ENCODE measurements at places on chromosomes 11 and 22. TPM values are rescaled to one million over a fixed set of nuclear protein-coding genes. Genes with fewer than 3 reads are reported as not detected.
A peak's percentile ranks its signal among the peaks of the same experiment; 100 is the strongest.

DNA sequence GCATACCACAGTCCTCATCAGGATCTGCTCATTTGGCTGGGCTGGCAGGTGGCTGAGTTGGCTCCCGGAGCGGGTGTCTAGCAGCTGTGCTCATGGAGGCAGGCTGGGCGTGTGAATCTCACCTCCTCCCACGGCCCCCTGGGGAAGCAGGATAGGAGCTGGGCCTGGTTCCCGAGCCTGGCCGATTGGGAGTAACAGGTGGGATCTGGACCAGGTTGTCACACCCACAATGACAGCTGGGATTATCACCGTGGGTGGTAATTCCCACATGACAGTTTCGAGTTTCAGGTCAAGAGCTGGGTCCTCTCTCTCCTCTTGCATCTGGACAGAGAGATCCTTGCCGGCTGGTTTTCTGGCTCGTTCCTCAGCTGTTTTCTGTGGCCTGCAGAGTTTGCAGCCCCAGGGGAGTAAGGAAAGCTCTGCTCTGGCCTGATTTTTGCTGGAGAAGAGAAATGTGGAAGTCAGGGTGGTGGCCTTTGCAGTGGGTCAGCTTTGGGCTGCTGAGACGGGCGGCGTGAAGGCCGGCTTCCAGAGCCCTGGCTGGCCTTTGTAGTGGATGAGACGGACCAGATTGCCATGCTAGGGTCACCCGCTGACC, 57.0 kb downstream of the BCR start:
- no peak for DNase-seq

GRCh38 chr11:70075836-70076235, 2.3 kb upstream of the ANO1 start:
- no peak for DNase-seq

GRCh38 chr22:29383740-29384139, 4.6 kb downstream of the AP1B1 start:
- DNase-seq, result no peak

DNA sequence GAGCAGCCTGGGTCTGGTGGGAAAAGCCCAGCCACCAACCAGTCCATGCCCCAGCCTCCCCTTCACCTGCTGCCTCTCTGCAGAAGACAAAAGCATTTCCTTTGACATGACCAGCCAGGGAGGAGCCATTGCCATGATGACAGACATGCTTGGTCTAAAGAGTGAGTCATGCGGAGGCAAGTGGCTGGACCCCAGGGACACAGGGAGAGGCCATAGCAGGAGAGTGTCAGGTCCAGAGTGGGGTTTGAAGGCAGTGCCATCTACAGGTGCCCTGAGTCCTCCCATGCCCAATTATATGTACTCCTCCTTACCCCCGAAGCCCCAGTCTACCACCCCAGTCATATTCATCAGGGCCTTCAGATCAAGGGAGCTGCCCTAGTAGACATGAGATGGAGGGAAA, 67.4 kb downstream of the SCN3B start:
- DNase-seq, result no peak

DNA sequence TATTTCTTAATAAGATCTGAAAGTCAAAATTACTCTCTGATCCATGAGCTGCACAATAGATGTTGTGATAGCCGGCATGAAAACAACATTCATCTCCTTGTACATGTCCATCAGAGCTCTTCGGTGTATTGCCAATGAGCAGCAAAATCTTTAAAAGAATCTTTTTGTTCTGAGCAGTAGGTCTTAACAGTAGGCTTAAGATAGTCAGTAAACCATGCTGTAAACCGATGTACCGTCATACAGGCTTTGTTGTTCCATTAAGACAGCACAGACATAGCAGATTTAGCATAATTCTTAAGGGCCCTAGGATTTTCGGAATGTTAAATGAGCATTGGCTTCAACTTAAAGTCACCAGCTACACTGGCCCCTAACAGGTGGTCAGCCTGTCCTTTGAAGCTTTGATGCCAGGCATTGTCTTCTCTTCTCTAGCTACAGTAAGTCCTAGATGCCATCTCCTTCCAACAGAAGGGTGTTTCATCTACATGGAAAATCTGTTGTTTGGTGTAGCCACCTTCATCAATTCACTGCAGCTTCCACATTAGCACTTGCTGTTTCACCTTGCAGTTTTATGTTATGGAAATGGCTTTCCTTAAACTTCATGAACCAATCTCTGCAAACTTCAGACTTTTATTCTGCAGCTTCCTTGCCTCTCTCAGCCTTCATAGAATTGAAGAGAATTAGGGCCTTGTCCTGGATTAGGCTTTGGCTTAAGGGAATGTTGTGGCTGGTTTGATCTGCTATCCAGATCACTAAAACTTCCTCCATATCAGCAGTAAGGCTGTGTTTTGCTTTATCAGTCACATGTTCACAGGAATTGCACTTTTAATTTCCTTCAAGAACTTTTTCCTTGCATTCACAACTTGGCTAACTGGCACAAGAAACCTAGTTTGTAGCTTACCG, 28.4 kb downstream of the RRP8 start:
- DNase-seq, result peak; percentile 37

DNA sequence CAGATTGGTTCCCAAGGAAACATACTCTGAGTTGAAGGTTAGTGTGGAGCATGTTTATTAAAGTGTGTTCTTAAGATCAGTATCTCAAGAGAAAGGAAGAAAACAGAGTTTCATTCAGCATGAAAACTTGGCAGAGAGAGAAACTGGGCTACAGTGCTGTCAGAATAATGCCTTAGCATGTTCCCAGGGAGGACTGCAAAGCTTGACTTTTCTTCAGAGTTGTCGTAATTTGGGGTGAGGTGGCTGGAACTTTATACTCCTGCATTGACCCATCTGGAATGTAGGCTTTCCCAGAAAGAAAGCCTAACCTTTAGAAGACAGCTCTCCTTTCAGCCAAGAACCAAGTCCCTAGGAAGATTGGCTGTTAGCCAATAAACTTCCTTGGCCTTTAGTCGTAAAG, 190.8 kb upstream of the CNTN5 start:
- DNase-seq, result no peak

- DNase-seq, result no peak
Observed at GRCh38 chr11:34451053-34451452, 12.3 kb downstream of the CAT start.

- DNase-seq, result no peak
Observed at GRCh38 chr11:68852628-68853027, 10.9 kb upstream of the CPT1A start.

GRCh38 chr22:49370627-49371301, 456.9 kb downstream of the BRD1 start:
- DNase-seq, result no peak

The CHEK1 gene
- 131 TPM for total RNA-seq

The INPP5J gene
- 0.07 TPM for total RNA-seq

The DEFB131B gene
- total RNA-seq, result not detected

The GAL3ST1 gene
- not detected for total RNA-seq

The POU2AF2 gene
- 0.44 TPM for total RNA-seq

The INS gene
- total RNA-seq, result not detected

Measured in activated CD4-positive, alpha-beta T cell treated with anti-CD3 and anti-CD28 coated beads, Interleukin-2, amount 10 ng/mL, durations not matched to agents 24 days and 14 days (primary cell).